ENCODE measurements at places on chromosomes 12 and 14.

DNA sequence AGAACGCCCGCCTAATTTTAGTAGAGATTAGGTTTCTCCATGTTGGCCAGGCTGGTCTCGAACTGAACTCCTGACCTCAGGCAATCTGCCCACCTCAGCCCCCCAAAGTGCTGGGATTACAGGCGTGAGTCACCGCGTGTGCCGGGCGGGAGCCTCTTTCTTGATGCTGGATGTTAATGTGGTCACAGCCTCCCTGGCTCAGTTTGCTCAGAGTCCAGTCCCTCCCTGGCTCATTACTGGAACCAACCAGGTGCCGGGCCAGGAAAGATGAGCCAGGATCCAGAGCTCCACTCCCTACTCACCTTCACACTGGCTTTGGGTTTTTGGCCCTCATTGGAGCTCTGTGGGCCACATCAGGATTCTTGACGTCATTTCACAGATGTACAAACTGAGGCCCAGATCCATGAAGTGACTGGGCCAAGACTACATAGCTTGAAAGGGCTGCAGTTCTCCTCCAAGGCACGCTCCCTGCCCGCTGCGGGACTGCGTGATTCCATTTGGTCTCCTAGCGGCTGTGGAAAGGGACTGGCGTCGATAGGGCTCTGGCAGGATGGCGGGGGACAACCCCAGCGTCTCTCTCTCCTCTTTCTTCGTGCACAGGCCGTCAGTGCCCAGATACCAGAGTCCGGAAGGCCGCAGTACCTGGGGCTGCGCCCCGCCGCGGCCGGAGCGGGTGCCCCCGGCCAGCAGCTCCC lies 5.1 kb upstream of the SHMT2 start:
- DNase-seq: no peak

DNA sequence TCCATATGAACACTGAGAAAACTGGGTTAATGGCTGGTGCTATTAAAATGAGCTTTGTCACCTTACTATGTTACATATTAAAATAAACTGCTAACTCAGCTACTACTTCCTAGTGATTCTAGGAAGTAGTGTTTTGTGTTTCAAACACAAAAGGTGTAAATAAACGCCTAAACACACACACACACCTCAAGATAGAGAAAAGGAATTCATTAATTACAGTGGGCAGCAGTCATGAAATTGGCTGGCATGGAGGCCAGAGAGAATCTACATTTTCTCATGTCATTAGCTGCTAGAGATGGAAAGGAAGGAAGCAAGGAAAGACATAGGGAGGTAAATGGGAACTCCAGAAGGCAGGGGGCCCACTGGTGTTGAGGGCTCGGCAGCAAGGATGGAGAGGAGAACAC lies 787 bp upstream of the PRMT5 start:
- no peak for DNase-seq

DNA sequence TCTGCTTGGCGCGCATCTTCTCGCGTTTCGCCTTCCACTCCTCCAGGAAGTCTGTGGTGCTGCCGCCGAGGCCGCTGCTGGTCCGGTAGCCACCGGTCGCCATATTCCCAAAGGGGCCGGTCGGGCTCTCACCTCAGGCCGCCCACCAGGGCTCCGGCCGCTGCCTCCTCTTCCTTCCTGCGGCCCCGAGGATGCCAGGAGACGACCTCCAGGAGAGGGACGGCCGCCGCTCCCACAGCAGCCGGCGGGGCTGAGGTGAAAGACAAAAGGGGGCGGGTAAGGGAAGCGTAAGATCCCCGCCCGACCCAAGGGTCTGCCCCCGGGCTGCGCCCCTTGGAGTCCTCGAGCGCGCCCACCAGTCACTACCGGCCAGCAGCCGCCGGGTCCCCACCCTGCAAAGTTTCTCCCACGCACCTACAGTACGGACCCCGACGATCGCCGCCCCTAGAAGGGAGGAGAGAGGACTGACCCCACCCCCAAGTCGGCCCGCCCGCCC lies 574 bp downstream of the PAWR start:
- no peak for DNase-seq

DNA sequence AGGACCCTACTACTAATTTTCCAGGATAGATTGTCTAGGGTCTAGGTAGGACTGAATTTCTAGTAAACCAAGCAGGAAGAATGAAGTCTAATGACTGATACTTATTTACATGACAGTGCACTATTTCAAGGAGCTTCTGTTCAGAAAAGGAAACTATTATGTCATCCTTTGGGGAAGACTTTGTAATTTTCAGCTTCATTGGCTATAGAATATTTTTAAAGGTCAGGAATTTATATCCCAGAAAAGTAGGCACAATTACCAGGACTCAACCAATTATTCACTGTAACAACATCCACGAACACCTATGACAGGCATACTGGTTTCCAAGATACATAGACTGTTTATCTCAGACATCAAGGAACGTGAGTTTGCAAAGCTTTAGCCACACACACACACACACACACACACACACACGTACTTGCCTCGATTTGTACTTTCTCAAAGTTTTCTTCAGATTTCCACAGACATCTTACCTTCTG lies 23.2 kb downstream of the OR6S1 start:
- DNase-seq: no peak

GRCh38 chr12:90999966-91000365 lies 4.8 kb downstream of the EPYC start:
- no peak for DNase-seq

- no peak for DNase-seq
These were observed 316.1 kb upstream of the SEL1L start for GRCh38 chr14:81849714-81850113.

DNA sequence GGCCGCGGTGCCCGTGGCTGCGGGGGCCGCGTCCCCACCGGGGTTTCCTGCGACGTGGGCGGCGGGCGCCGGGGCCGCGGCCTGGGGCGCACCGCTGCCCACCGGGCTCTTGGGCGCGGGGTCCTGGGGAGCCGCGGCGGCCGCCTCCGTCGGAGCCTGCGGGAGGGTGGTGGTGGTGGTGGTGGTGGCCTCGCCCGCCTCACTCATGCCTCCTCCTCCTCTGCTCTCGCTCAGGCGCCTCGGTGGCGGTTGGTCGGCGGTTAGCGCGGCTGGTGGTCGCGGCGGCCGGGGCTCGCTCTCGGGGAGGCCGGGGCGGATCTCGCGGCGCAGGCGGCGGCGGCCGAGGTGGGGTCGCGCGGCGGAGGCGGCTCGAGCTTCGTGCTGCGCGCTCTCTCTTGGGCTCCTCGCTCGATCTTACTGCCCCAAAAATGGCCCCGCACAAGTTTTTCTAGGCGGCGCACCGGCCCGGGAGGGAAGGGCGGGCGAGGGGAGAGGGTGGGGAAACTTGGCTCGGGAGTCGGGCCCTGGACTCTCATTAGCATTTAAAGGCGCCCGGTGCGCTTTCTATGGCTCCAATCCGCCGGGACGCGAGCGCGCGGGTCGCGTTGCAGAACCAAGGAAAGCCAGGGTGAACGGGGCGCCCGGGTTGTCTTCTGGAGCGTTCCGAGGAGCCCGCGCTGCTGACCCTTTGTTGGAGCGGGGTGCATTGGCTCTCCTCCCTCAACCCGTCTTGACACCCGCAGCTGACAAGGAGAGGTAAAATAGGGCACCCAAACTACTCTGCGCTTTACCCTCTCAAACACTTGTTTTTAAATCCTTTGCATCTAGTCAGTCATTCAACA lies at the start of gene YBX3:
Gene YBX3, minus strand, starts transcription at position 419 of the 842 bp plus-strand sequence. Its CDS starts 212 bp downstream, at position 207.
- no peak for DNase-seq

- DNase-seq: no peak
These were observed 27.8 kb downstream of the C14orf132 start for GRCh38 chr14:96066976-96067375.

- DNase-seq: no peak
These were observed 6.6 kb downstream of the EXOC5 start for GRCh38 chr14:57262117-57262516.

DNA sequence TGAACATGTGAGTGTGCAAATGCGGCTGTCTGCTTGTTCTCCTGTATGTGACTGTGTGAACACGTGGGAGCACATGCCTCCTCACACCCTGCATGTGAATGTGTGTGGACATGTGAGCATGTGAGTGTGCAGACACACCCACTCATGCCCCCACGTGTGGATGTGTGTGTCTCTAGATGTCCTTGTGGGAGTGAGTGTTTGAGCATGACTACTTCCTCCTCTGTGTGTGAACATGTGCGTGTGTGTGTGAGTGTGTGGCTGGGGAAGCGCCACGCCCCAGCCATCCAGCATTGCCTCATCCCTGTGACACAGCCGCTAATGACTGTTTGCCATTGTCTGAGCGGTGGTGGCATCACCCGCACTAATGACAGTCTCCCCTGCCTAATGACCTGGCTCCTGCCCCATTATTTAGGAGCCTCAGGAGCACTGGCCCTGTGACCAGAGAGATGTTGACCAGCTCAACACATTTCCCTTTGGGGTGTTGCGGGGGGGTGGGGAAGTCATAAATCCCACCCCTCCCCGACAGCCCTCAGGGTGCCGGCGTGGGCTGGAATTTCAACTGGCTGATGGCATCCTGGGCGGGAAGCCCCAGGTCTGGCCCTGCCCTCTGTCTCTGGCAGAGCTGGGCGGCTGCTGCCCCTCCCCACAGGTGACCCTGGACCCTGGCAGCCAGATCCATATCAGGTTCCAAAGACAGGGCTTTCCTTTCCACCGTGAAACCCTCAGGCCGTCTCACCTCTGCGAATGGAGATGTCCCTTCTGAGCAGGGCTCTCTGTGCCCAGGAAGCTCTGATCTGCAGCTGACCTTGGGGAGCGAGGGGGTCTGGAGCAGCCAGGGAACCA lies 11.5 kb upstream of the KRT80 start:
- DNase-seq: no peak

DNA sequence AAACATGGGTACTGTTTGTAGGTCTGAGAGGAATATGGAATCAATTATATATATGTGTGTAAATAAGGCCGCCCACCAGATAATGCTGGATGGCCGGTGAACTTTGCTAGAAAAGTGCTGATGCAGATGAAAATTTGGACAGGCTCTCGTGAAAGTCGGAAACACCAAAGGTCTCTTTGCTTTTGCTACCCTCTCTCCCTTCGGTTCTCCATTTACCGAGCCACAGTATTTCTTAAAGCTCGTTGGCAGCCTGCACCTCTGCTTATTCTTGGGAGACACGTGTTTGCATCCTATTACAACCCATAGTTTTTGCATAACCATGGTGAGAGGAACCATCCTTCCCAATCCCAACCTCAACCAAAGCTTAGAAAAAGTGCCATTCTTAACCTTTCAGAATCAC lies 109.6 kb downstream of the FOXN3 start:
- no peak for DNase-seq

GRCh38 chr12:50901685-50902113 lies 50.6 kb upstream of the HIGD1C start:
- no peak for DNase-seq

GRCh38 chr12:54475537-54475936 lies 2.1 kb upstream of the GTSF1 start:
- no peak for DNase-seq

- no peak for DNase-seq
These were observed 34.3 kb upstream of the GAS2L3 start for GRCh38 chr12:100539202-100539601.

GRCh38 chr14:64685371-64686281 lies 18.6 kb upstream of the PLEKHG3 start:
- no peak for DNase-seq

- DNase-seq: no peak
These were observed 21.5 kb upstream of the GNS start for GRCh38 chr12:64780531-64781279.

DNA sequence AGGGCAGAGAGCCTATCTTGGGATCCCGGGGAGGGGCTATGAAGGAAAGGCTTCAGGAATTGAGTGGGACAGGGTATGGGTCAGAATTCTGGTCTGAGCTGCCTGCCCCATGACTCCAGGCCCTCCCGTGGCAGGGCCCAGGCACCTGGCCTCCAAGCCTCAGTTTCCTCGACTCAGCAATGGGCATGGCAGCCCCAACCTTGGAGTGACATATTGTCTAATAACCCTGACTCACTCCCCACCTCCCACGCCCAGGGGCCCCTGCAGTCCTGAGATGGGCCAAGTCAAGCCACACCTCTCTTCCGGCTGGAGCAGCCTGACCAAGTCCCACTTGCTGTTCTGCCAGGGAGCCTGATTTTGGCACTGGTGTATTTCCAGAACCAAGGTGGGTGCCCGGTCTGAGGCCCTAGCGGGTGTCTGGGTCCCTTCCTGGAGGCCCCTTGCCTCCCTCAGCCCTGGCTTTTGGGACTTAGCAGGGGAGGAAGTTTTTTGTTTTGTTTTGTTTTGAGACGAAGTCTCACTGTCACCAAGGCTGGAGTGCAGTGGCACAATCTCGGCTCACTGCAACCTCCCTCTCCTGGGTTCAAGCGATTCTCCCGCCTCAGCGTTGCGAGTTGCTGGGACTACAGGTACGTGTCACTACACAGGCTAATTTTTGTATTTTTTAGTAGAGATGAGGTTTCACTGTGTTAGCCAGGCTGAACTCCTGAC lies 40.3 kb upstream of the RCOR1 start:
- no peak for DNase-seq

DNA sequence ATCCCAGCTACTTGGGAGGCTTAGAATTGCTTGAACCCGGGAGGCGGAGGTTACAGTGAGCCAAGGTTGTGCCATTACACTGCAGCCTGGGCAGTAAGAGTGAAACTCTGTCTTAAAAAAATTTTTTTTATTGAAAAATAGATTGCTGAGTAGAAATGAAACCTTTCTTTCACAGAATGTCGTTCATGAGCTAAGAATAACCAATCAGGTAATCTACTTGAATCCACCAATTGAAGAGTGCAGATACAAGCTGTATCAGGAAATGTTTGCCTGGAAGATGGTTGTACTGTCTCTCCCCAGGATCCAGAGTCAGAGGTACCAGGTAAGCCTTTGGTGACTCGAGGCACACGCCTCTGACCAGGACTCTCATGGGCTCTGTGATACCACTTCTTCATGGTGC lies 27.0 kb downstream of the DYNC1H1 start:
- DNase-seq: no peak

All from central memory CD4-positive, alpha-beta T cell (primary cell).